NCI-H1417 treated with DMSO at 0.1 percent for 48 hours (cell line): ENCODE measurements at places on chromosomes 2 and 18.

GRCh38 chr2:168293766-168294165, 46.4 kb upstream of the STK39 start:
- DNase-seq, result no peak

GRCh38 chr2:66478731-66479316, 43.9 kb downstream of the MEIS1 start:
- no peak for DNase-seq

DNA sequence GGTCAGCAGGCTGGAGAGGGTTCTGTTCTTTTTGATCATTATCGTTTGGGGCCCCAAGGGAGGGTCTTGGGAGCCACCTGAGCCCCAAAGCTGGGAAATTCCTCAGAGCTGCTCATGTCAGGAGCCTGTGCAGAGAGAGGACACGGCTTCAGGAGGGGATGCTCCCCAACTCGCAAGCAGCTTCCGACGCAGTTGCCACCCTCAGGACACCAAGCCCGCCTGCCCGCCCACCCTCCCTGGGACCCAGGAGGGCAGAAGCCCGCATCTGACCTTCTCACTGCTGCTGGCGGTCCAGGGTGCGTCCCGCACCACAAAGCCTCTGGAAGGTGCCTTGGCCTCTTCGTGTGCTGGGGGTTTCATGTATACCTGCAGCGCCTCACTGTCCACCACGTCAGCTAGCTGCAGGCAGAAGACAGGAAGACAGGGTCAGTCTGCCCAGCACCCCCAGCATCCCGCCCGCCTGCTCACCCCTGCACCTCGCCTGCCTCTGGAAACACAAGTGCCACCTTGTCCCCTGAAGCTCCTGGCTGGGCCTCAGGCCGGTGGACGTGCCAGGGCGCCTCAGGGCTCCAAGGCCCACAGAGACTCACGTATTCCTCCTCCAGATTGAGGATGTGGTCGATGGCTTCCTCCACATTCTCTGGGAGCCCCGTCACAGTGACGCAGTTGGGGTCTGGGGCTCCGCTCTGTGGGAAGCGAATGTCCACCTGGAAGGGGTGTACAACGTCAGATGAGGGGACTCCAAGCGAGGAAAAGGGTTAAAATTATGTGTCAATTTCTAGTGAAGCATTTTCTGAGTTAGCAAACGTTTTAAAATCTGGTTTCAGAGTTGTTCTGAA, 41.3 kb downstream of the ANO7 start:
- no peak for DNase-seq

GRCh38 chr2:183010112-183010511, 28.1 kb downstream of the NCKAP1 start:
- no peak for DNase-seq

DNA sequence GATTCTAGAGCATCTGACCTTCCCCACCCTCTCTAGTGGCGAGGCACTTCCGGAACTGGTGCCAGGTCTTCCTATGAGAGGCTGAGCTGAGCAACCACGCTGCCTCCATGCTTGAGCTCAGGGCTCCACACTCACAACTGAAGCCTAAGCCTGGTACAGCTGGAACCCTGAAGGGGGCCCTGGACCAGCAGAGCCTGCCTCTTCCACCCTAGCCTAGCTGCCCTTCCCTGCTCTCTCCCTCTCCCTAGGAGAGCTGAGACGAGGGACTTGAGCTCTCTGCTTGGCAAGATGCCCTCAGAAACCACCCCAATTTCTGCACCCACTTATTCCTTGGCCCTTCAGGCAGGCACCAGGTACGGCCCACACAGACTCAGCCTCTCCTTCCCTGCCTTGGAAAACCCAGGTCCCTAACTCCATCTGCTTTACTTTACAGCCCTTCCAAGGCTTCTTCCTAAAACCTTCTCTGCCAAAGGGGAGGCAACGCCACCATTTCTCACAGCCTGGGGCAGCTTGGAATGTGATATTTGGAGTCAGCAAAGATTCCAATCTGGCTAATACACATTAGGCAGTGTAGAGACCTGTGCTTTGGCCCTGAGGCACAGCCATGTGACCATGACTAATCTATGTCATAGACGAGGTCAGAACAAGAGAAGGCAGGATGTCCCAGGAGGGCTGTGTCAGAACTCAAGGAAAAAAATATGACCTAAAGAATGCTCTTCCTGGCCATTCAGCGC, 18.8 kb downstream of the COX7A2L start:
- no peak for DNase-seq

DNA sequence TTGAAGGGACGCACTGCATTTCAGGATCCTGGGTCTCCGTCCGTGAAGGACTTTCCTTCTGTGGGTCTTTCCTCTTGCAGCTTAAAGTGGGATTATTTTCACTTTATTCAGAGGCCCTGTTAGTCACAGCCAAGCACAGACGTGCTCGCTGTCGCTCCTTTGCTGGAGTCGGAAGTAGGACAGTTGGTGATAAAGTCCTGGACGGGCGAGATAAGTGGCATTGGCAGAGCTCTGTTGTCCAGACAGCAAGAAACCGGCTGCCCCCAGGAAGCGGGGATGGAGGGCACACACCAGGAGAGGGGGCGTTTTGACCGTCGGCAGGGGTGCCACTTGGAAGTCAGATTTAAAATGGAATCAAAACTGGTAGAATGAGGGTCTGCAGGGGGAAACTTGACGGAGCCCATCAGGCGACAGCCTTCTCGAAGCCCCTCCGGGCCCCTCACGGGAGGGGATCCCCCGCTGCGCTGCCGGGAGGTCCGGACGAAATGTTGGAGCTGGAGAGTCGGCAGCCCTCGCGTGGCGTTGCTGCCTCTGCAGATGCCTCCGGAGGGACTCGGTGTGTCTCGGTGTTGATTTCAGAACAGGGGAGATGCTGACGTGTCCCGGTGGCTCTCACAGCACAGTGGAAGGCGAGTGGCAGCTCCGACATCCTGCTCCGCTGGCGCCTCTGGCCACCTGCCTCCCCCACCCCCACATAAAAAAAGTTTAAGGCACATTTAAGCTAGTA, 124.2 kb downstream of the NFATC1 start:
- no peak for DNase-seq

GRCh38 chr18:904218-905090, at the start of gene ADCYAP1:
Gene ADCYAP1 (plus strand): TSS chr18:904871. CDS start chr18:905387, 516 bp downstream.
- no peak for DNase-seq

DNA sequence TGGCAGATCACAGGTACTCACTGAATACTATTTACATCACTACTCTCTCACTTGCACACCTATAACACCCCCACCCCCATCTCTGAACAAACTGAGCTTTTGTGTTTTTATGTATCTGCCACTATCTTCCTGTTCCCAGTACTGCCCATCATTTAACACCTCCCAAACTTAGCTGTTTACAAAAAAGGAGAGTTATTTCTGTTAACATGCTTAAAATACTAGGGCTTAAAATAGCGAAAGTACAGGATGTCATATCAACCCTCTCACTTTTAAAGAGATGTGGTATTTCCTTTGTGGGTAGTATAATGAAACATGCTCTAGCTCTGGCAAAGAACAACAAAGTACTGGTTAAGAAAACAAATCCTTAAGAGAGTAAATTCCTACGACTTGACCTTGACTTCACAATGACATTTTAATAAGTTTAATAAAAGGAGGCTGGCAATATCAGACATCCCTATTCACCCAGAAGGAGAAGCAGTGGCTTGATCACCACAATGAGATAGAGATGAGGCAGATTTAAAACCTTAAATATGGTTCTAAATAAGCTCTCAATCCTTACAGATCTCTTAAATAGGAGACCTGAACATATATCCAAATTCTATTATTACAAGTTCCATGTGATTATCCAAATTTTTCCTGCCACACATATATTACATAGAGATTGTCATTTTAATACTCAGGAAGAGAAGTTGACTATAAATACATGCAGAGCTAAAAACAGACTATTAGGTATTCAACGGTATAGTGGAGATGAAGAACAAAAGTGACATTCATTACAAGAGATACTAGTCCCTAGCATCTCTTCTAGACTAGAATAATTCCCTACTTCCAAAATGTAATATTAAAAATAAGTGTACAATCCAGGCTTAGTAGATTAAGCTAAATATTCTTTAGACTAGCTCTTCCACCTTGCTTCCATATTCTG, 36.9 kb downstream of the TRAK2 start:
- DNase-seq, result no peak

- no peak for DNase-seq
Observed at GRCh38 chr2:101597347-101597944, 100.1 kb upstream of the MAP4K4 start.

DNA sequence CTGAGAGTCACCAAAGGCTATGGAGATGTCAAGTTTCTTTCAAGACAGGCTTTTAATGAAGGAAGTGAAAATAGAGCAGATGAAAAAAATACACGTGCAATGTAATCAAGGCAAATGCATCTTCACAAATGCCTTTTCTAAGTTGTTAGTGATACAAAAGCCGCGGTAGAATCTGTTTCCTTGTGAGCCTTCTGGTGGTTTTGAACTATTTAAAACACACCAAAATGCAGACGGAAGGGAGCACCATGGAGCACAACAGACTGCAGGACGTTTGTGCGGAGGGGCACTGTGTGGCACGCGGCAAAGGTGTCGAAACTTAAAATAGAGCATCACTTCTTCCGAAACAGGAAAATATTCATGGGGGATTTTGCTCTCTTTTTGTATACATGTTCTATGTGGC, 65.0 kb upstream of the BOD1L2 start:
- no peak for DNase-seq

DNA sequence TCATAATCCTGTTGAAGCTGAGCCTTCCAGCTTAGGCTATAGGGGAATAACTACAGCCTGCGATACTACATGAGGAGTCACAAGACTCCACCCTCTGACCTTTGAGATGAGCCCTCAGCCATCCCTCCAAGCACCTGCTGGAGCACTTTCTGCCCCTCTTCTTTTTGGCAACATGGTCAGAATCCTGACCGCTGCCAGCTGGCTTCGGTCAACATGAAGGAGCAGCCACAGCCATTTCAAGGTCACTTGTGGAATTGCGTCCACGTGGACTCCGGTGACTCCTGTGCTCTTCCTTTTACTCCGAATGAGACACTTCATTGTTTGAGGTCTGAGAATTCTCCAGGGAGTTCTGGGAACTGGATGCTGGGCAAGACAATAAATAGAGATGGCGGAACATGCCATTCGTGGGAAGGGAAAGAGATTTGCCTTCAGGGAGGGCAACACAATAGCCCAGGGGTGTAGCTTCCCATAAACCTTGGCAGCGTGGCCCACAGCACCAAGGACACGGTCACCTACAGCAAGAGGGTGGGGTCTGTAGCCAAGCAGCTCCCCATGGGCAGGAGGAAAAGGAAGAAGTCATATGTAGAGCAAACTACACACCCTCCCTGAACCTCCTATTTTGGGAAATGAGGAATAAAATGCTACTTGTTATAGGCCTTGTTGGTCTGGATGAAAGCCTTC, 73.3 kb upstream of the PPP1CB start:
- DNase-seq, result no peak

GRCh38 chr2:232838406-232838874, 31.6 kb upstream of the SNORC start:
- no peak for DNase-seq

GRCh38 chr18:48721312-48721711, 182.5 kb downstream of the CTIF start:
- DNase-seq, result no peak

DNA sequence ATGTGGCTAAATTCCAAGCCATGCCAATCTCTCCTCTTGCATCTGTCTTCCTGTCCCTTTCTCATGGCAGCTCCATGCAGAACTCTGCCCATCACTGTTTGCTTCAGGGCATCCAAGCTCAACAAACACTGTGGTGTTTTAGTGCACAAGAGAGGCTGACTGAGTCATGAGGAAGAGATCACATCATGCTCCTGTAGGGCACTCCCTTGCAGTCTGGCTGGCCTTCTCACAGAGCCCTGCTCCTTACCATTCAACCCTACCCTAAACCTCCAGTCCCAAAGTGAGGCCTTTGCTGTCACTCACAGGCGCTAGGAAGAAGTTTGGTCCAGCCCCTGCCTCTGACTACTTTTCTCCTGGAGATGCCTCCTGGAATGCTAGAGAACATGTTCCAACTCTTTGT, 194.0 kb downstream of the LRATD1 start:
- no peak for DNase-seq

DNA sequence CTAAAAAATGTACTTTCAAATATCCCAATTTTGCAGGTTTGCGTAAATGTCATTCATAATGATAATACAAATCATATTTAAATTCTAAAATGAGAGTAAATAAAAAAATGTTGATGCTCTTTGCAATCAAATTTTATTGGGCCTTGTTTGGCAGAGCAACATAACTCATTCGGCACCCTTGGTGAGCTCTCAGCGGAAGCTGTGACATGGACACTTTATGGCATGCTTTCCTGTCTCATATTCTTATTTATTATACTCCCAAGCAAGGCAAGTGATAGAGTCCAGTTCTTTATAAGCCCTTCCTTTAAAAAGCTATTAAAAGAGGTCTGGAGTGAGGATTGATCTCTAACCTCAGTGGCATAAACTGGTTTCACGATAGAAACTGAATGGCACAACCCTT, 1493.2 kb upstream of the NXPH2 start:
- no peak for DNase-seq

DNA sequence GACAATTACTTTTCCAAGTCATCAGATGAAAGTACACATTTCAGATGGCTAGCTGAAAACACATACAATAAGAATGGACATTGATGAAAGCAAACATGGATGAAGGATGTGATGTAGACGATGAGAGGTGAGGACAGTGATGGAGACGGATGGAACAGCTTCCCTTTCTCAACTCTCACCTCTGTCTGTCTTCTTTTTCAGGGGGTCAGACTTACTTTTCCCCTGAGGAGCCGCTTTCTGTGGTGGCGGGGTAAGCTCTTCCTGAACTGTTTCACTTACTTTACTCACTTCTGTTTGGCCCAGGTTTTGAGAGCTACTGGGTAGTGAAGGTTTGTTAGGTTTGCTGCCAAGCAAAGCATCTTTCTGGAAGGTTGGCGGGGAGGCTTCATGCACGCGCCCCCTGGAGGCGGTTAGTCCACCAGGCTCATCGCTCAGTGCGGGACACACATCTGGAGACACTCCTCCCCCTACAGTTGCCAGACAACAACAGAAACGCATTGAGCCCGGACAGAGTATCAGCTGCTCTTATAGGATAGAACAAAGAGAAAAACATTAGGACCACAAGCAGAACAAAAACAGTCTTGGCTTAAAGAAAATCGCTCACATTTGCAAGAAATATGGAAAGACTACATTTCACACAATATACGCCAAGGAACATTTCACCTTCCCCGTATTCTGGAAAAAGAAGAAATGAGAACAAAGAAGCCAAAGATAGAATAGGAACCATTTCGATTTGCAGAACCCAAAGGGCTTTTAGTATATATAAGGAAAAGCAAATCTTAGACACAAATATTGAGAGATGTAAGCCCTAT, 90.5 kb downstream of the MYOM1 start:
- DNase-seq, result no peak

DNA sequence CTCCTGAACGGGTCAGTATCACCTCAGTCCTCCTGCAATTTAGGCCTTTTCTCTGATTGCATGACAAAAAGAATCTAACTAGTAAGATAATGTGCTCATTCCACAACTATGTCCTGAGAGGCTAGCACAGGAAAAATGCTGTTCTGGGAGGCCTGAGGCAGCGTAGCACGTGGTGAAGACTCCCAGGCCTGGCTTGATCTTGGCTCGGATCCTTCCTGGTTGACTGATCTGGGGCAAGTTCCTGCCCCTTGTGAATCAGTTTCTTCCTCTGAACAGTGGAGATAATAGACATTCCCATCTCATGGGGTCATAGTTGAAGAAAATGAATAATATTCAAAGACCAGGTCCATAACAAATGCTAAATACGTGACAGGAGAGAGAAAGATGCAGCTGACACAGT, 12.3 kb downstream of the FBLN7 start:
- DNase-seq, result no peak
